ENCODE measurements at places on chromosomes 5 and 9. TPM values are rescaled to one million over a fixed set of nuclear protein-coding genes. Genes with fewer than 3 reads are reported as not detected.
A peak's percentile ranks its signal among the peaks of the same experiment; 100 is the strongest.

The SLCO6A1 gene
- not detected for total RNA-seq

The MEGF9 gene
- total RNA-seq: 71.1 TPM

The SYK gene
- total RNA-seq: 88.9 TPM

- no peaks in the 10 kb centered on the region for H3K36me3 ChIP-seq
- no peak overlapping the region for H3K4me3 ChIP-seq
- H3K27me3 ChIP-seq: no peaks in the 10 kb centered on the region
- DNase-seq: no peak
- H3K27ac ChIP-seq: no peak overlapping the region
Measured at GRCh38 chr5:32840606-32841005, 129.5 kb downstream of the NPR3 start.

GRCh38 chr5:107359033-107359915, 311.5 kb downstream of the EFNA5 start:
- H3K27me3 ChIP-seq: no peaks in the 10 kb centered on the region
- no peak overlapping the region for H3K4me3 ChIP-seq
- no peaks in the 10 kb centered on the region for H3K36me3 ChIP-seq
- no peak overlapping the region for H3K27ac ChIP-seq
- H3K4me1 ChIP-seq: no peaks in the 10 kb centered on the region
- DNase-seq: no peak

- peaks cover 7% of the 10 kb centered on the region for H3K4me1 ChIP-seq
- H3K4me3 ChIP-seq: no peak overlapping the region
Measured at GRCh38 chr9:91818225-91818585, 131.8 kb downstream of the ROR2 start.

DNA sequence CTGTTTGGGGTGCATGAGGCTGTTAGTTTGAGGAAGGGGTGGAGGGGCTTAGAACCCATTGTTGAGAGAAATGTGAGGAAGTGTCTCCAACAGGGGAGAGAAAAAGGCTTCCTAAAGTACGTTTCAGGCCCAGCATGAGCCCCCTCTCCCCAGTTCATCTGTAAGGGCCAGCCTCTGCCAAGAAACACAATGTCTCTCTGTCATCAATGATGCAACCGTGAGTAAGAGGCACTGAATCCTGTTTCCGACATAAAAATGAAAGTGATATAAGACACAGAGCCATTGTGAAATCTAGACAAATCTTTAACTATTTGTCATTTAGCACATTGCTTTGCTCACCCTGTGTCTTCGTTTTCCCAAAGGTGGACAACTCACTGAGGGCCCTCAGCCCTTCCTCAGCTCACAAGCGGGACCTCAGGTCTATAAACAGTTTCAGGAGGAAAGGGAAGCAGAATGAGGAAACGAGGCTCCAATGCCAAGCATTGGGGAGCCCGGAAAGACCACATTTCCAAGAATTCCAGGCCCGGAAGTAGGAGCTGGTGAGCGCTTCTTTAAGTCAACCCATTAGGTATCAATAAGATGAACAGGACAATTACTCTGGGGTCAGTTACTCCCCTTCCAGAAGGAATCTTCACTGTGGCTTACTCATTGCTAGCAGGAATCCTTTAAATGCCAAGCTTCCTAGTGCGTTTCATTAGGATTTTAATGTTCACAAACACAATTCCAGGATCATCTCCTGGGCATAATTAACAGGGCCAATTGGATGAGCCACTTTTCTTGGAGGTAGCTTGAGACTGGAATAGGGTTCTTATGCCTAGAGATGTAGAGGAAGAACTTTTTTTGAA, 59.0 kb upstream of the KLF4 start:
- peaks cover 21% of the 10 kb centered on the region for H3K4me1 ChIP-seq
- DNase-seq: no peak
- H3K36me3 ChIP-seq: no peaks in the 10 kb centered on the region
- H3K27me3 ChIP-seq: no peaks in the 10 kb centered on the region
- peak overlapping the region; percentile 64 for H3K27ac ChIP-seq

DNA sequence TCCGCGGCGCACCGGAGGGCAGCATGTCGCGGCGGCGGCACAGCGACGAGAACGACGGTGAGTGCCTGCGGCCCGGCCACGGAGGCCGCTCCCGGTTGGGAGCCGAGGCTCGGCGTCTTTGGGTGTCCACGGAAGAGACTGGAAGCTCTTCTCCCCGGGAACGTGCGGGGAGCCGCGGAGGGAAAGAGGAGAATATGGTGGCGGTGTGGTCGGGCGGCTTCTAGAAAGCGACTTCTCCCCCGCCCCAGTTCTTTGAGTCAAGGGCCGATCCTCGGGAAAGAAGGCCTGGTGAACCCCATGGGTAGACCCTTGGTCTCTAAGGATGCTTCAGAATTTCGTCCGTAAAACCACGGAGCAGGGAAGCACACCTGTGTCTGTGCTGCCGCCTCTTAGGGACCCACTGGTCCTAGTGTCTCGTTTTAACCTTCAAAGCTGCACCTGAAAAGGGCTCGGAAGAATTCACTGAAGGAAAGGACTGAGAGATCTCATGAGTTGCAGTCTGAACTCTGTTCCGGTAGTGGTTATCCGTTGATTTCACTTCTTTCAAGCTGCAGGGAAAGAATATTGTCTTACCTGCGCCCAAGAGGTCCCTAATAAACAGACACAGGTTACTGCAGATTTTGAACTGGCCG, 354 bp downstream of the NCBP1 start:
- H3K27me3 ChIP-seq: no peaks in the 10 kb centered on the region
- no peaks in the 10 kb centered on the region for H3K36me3 ChIP-seq
- no peak for DNase-seq
- H3K4me3 ChIP-seq: peak overlapping the region; percentile 94
- peak overlapping the region; percentile 98 for H3K27ac ChIP-seq

DNA sequence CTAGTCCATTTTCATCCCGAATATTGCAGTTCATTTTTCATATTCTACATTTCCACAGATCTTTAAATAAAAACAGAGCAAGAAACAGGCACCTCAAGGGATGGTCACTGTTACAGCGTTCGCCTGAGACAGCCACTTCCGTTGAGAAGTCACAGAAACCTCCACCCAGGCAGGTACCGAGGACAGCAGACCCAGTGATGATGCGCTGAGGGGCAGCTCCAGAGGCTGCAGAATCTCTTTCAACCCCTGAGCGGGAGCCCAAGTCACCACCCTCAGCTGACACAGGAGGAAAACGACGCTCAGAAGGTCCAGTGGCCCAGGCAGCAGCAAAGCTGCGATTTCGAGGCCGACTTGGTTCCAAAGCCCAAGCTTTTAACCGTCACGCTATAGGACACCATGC, 32.8 kb downstream of the ABO start:
- H3K4me3 ChIP-seq: no peak overlapping the region
- H3K4me1 ChIP-seq: peaks cover 22% of the 10 kb centered on the region
- H3K27me3 ChIP-seq: no peaks in the 10 kb centered on the region
- no peak for DNase-seq
- no peak overlapping the region for H3K27ac ChIP-seq

DNA sequence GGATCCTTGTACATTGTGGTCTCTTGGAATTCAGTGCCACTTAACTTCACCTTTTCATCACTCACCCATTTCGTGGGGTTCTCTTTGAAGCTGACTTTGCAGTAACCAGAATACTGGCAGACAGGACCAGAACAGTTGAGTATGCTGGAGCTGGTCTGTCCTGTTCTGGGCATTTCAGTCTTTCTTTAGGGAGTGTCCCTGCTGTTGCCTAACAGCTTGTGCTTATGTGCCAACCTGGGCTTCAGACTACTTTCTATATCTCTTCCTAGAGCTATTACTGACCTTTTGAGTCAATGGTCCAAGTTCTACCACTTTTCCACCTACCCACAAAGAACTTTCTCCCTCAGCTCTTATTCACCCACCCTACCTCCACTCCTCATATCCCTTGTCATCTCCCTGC, 10.0 kb upstream of the INSL6 start:
- no peak for DNase-seq
- H3K36me3 ChIP-seq: no peaks in the 10 kb centered on the region
- no peaks in the 10 kb centered on the region for H3K4me1 ChIP-seq
- H3K27me3 ChIP-seq: no peaks in the 10 kb centered on the region
- no peak overlapping the region for H3K4me3 ChIP-seq
- H3K27ac ChIP-seq: no peak overlapping the region

DNA sequence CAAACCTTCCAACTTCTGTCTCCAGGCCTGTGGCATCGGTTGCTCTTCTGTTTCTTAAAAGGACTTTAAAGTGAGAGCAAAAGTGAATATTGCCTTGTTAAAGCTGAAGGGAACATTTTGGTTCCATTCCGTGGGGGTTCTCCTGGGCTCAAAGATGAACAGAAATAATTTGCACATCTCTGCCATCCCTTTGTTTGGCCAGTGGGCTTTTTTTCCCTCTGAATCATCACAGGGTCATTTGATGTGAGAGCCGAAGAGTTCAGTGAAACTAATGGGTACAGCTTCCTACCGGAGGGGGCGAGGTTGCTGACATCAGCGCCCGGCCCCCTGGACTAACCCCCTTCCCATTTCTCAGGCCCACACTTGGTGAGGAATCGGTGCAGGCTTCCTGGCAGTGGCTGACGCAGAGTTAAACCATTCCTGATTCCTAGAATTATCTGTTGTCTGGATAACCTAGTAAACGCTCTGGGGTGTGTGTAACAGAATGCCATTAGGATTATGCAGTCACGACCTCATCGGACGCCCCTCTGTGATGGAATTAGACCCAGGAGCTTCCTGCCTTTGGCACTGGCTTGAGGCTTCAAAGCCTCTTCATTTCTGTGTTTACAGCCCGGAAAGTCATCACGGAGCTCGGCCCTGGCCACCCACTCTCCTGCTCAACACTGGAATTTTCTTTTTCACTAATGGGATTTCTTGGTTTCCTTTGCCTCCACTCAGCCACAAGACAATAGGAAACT, 61.6 kb upstream of the RPL26L1 start:
- H3K36me3 ChIP-seq: peaks cover 44% of the 10 kb centered on the region
- H3K27ac ChIP-seq: peak overlapping the region; percentile 84
- DNase-seq: no peak

GRCh38 chr5:59766427-59767210, 126.9 kb downstream of the PDE4D start:
- no peaks in the 10 kb centered on the region for H3K27me3 ChIP-seq
- no peaks in the 10 kb centered on the region for H3K36me3 ChIP-seq
- H3K4me1 ChIP-seq: peaks cover 17% of the 10 kb centered on the region
- H3K27ac ChIP-seq: no peak overlapping the region
- peak; percentile 47 for DNase-seq

Measured in lower lobe of right lung (tissue), 2 donors.